Right lung (tissue), 10 donors: ENCODE measurements at places on chromosomes 13 and 19. TPM values are rescaled to one million over a fixed set of nuclear protein-coding genes. Genes with fewer than 3 reads are reported as not detected.

WDR87 gene
- polyA plus RNA-seq = 0.03 TPM

CPB2 gene
- polyA plus RNA-seq = 0.06 TPM

HNRNPA1L2 gene
- 23.0 TPM for polyA plus RNA-seq

RASAL3 gene
- 1.9 TPM for polyA plus RNA-seq

SIGLEC14 gene
- 1.8 TPM for polyA plus RNA-seq

COX6B1 gene
- 243 TPM for polyA plus RNA-seq

KCNN1 gene
- polyA plus RNA-seq = 2.7 TPM

ZNF230 gene
- 10.7 TPM for polyA plus RNA-seq

OR7D2 gene
- polyA plus RNA-seq = 0.12 TPM

PODNL1 gene
- polyA plus RNA-seq = 2.3 TPM

ARGLU1 gene
- 422 TPM for polyA plus RNA-seq

UBE2L5 gene
- 0.47 TPM for polyA plus RNA-seq

DNA sequence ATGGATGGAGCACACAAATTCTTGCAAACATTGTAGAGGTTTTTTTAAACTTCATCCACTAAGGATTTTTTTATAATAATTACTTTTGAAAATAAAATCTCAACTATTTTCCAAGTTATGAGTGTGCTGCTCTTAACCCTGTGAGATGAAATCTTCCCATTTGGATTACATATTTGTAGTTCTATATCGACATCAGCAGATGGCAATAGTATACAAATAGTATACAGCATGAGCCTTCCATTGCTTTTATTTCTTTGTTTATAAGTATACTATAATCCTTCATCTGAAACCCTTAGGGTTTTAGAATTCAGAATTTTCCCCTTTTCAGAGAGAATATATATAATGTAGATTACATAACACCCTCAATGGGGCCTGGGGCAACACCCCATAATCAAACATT lies 70.5 kb downstream of the GJA3 start:
- DNase-seq = no peak

- DNase-seq = no peak
These were observed 170.4 kb downstream of the COG6 start for GRCh38 chr13:39825886-39826285.

GRCh38 chr19:9971166-9971897 lies 35.0 kb upstream of the OLFM2 start:
- DNase-seq = no peak

DNA sequence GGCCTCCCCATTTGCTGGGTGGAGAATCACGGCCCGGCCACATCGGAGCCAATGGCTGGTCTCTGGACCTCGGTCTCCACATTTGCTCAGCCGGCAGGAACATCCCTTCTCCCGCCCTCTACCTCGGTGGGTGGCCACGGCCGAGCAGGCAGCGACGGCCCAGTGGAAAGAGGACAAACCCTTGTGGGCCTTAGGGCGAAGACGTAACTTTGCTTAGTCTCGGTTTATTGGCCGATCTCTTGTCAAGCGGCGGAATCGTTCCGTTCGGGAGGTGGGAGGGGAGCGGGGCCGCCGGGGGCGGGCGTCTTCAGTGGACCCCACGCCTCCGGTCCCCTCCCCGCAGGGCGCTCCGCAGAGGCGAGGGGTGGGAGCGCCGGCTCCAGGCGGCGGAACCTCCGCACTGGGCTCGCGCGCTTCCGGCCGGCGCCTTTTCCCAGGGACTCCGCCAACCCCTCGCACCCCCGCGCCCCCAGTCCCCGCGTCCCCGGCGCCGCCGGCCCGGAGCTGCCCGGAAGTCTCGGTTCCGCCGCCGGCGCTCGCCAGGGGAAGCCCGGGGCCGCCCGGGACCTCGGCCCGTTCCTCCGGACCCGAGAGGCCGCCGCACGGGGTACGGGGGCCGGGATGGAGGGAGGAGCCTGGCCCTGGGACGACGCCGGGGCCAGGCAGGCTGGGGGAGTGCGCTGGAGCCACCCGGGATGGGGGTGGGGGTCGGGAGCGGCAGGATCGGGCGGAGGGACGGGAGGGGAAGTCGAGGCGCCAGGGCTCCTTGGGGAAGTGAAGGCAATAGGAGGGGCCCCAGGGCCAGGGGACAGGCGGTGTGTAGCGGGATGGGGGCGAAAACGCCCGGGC lies at the start of gene ZNF580:
ZNF580 (plus strand) TSS at position 426 of the 849 bp plus-strand sequence. CDS start 1,507 bp downstream, outside the sequence.
- DNase-seq = peak; percentile 71

GRCh38 chr13:109496216-109496615 lies 290.2 kb downstream of the IRS2 start:
- no peak for DNase-seq

DNA sequence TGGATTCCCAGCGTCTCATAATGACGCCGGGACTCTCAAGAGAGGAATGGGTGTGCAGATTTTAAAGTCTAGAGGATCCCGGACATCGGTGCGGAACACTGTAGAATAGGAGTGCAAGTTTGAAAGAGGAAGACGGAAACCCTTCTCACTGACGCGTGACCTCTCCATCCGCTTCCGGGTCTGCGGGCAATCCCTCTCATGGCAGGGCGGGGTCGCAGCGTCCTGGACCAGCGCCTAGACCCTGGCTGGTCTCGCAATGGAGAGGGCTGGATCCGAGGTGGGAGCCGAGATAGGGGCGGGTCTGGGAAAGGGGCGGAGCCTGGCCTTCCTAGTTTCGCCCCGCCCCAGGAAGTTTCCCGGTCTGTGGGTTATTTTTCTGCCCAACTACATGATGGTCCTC lies 4.6 kb upstream of the ZNF845 start:
- peak; percentile 14 for DNase-seq

- no peak for DNase-seq
These were observed 22.3 kb upstream of the LILRA2 start for GRCh38 chr19:54551293-54551692.

GRCh38 chr13:114066956-114067355 lies 65.5 kb downstream of the RASA3 start:
- DNase-seq = no peak

- DNase-seq = no peak
These were observed 62.3 kb downstream of the CCDC70 start for GRCh38 chr13:51923983-51924539.

- DNase-seq = no peak
These were observed 13.1 kb downstream of the LRCH1 start for GRCh38 chr13:46565808-46566750.

DNA sequence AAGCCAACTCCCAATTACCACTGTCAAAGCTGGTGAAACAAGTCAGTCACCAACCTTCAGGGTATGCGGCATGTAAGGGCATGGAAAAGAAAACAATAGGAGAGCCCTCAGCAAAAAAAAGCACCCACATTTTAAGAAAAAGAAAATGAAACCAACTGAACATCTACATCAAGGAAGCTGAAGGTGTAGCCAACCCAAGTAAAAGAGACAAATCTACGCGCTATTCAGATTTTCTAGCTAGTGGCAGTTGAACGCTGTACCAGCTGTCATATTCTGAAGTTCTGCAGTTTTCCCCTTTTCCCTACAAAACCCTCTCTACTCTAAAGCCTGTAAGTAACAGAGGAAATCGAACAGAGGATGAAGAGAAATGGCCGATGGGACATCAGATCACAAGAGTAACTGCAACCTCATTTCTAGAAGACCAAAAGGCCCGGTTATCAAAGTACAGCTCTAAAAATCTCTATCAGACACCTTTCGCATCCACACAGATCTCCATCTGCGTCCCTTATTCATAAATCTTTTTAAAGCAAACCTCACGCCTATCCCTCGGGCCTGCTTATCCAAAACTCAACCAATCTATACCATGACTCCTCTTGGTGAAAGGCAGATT lies 1.4 kb downstream of the MYCBP2 start:
- no peak for DNase-seq

GRCh38 chr13:80604098-80604497 lies 263.2 kb upstream of the SPRY2 start:
- no peak for DNase-seq

DNA sequence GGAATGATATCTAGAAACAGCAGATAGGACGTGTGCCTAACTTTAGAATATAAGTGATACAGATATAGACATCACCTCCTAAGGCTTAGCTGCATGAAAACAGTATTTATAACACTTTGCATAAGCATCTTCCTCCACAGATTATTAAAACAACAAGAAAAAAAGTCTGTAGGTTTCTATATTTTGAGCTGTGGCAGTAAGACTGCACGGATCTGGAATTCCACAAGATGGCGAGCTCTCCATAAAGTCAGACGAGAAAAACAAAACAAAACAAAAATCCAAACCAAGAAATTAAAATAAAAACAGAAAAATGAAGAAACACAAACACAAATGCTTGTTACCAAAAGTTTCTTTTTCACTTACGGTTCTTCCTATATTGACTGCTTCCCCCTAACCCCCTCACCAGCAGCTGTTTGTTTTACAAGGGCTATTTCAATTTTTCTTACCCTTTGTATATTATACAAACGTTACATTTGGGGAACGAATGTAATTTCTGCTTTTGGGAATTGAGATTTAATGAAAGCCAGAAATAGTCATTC lies 285.8 kb downstream of the MYO16 start:
- no peak for DNase-seq

- DNase-seq = no peak
These were observed at the start of gene TRAPPC6A for GRCh38 chr19:45177817-45178261. TRAPPC6A (minus strand) TSS chr19:45178237; CDS start chr19:45178218, 19 bp downstream.

- DNase-seq = no peak
These were observed 654 bp downstream of the ZNF579 start for GRCh38 chr19:55579766-55580621.

DNA sequence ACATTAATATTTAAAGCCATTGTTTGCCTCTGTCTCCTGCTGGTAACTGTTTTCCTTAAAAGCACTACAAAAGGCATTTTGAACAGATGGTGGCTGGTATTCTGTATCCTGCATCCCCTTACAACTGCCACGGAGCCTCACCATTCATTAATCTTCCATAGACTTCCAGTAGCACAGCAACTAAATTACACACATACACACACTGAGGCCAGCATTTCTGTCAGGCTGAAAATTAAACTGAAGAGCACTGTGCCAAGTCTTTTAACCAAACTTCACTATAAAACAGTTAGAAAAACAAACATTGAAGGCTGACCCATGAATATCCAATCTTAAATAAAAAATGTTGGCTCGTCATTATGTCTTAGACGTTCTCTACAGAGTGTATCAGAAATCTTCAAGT lies 697.8 kb downstream of the DACH1 start:
- no peak for DNase-seq

GRCh38 chr19:32129141-32129540 lies 216.3 kb upstream of the ZNF507 start:
- DNase-seq = no peak

DNA sequence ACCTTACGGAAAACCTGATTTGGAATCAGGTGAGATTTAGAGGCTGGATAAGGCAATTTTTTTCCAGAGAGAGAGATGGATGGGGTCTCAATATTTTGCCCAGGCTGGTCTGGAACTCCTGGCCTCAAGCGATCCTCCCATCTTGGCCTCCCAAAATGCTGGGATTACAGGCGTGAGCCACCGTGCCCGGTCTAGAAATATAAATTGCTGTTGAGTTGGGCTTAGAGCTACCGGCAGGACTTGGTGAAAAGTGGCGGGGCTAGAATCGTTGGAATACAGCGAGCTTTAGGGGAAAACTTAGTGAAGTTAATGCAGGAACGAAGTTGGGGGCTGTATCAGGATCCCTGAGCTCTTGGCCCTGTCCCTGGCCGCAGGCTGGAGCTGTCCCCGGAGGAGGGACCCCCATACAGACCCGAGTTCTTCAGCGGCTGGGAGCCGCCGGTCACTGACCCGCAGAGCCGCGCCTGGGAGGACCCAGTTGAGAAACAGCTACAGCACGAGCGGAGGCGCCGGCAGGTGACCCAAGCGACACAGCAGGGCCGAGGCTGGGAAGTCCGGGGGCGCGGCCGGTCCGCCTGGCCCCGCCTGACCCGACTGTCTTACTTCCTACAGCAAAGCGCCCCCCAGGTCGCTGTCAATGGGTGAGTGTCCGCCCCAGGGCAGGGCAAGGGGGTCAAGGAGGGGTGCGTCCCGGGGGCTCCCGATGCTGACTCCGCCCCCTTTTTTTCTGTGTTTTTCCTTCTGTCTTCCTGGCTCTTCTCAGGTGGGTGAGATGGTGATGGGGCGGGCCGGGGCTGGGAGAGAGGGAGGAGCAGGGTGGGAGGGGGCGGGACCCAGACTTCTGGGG lies 7.6 kb downstream of the EPS8L1 start:
- DNase-seq = no peak
